ENCODE measurements at places on chromosomes 12 and 14.

- DNase-seq, result peak; percentile 80
- peaks cover 48% of the 10 kb centered on the region for H3K4me1 ChIP-seq
- H3K36me3 ChIP-seq, result no peaks in the 10 kb centered on the region
- H3K4me3 ChIP-seq, result peak overlapping the region; percentile 83
- H3K27ac ChIP-seq, result peak overlapping the region; percentile 92
These were observed 20.0 kb upstream of the CLEC2D start for GRCh38 chr12:9649532-9649940.

- H3K4me3 ChIP-seq, result no peak overlapping the region
- H3K36me3 ChIP-seq, result no peaks in the 10 kb centered on the region
- no peaks in the 10 kb centered on the region for H3K27me3 ChIP-seq
- H3K27ac ChIP-seq, result no peak overlapping the region
- DNase-seq, result no peak
These were observed 136.3 kb upstream of the IGF1 start for GRCh38 chr12:102616692-102617091.

DNA sequence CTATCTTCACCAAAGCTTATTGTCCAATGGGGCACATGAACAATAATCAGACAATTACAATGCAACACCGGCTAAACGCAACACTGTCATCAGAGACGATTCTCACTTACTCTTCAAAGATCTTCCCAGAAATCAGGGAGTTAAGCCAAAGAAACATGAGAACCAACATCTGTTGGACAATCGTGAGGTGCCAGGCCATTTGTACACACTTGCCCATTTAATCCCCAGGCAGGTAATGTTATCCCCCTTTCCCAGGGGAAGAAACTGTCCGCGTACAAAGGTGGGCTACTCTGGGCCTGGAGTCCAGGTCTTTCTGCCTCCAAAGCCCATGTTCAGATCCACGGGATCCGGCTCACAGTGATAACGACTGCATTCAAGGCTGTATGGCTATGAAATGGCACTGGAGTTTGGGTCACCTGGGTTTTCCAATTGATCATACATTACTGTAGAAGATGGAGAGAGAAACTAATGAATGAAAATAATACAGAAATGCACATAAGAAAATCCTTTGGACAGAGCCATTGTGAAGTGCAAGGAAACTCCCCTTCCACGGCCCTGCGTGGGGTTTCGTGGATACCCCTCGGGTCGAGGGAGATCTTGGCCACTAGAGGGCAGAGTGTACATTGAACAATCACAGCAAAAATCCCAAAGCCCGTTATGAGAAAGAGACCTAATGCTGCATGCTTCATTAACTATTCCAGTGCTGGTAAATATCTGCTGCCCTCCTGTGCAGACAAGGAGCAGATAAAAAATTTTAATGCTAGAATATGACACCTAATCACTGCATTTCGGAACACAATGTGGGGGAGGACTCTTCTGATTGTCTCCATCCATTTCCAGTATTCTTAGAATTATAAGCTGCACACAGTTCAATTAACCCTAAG is 111.4 kb downstream of the EGLN3 start:
- H3K4me3 ChIP-seq, result no peak overlapping the region
- H3K4me1 ChIP-seq, result no peaks in the 10 kb centered on the region
- H3K27me3 ChIP-seq, result no peaks in the 10 kb centered on the region
- no peak overlapping the region for H3K27ac ChIP-seq
- H3K36me3 ChIP-seq, result no peaks in the 10 kb centered on the region

- DNase-seq, result peak; percentile 56
- H3K36me3 ChIP-seq, result no peaks in the 10 kb centered on the region
- no peaks in the 10 kb centered on the region for H3K4me1 ChIP-seq
- no peaks in the 10 kb centered on the region for H3K27me3 ChIP-seq
These were observed 91.8 kb downstream of the EML1 start for GRCh38 chr14:99884834-99885648.

DNA sequence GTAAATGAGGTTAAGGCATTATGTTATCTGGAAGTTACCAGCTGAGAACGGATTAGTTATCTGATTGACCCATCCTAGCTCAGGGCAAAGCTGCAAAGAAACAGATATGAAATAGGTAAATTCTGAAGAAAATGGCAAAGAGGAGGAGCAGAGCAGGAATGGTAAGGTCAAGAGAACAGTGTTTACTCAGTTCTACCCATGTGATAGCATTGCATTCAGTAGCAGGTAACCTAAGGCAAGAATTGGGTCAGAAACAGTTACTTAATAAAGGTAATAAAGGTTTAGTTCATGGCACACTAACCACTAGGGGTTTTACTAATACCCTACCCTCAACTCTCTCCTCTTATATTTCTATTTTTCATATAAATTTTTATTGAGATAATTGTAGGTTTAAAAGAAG is 224.8 kb downstream of the ASCL1 start:
- peaks cover 6% of the 10 kb centered on the region for H3K4me1 ChIP-seq
- H3K4me3 ChIP-seq, result no peak overlapping the region
- DNase-seq, result no peak
- H3K27ac ChIP-seq, result no peak overlapping the region
- no peaks in the 10 kb centered on the region for H3K36me3 ChIP-seq

GRCh38 chr12:62915204-62915529 is 19.8 kb downstream of the PPM1H start:
- no peak overlapping the region for H3K27ac ChIP-seq
- no peak overlapping the region for H3K4me3 ChIP-seq
- no peaks in the 10 kb centered on the region for H3K4me1 ChIP-seq
- no peaks in the 10 kb centered on the region for H3K36me3 ChIP-seq
- DNase-seq, result no peak
- H3K27me3 ChIP-seq, result no peaks in the 10 kb centered on the region
